ENCODE measurements at places on chromosomes 12 and 14.

DNA sequence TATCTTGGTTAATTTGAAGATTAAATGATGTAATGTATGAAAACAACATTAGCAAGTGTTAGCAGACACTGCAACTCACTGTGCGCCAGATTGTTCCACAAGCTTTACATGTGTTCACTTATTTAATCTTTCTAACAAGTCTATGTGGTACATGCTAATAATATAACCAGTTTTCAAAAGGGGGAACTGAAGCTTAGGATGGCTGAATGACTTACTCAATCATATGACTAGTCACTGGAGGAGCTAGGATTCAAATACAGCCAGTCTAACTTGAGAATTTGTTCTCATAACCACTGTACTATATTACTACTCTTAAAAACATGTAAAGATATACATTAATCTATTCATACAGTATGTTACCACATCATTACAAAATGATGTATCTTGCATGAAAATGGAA lies 60.5 kb upstream of the LRIG3 start:
- no peak for DNase-seq

GRCh38 chr14:68426661-68427549 lies 366.0 kb downstream of the ZFP36L1 start:
- DNase-seq = no peak

- no peak for DNase-seq
These were observed 88.0 kb upstream of the TMEM260 start for GRCh38 chr14:56491299-56492285.

DNA sequence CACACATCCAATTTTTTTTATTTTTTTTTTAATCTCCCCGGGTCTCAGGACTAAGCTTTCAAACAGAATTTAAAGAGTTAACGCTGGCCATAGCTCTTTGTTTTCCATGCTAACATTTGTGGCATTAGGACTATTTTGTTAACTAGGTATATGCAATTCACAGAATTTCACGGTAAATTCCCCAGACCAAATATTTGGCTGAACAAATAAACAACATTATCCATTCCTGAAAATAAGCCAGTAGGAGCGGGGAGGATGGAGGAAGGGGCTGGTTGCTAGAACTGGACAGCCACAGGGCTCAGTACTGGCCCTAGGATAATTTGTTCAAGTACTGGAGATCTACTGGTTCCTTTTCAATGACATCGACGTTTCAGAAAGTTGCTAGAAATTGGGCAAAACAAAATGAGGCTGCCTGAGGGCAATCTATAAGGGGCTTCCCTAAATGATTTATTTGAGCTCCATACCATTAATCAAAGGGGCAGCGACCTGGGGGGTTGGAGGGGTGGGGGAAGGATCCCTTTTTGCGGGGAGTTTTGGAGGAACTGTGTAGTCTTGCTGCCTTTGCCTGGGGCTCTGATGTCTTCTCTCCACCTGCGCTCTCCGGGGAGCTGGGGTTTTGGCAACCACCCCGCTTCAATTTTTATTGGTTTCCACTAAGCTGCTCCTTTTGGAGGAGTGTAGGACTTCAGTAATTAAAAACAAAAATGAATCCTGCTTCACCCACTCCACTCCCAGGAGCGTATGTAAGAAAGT lies 9.0 kb downstream of the BMP4 start:
- DNase-seq = no peak

DNA sequence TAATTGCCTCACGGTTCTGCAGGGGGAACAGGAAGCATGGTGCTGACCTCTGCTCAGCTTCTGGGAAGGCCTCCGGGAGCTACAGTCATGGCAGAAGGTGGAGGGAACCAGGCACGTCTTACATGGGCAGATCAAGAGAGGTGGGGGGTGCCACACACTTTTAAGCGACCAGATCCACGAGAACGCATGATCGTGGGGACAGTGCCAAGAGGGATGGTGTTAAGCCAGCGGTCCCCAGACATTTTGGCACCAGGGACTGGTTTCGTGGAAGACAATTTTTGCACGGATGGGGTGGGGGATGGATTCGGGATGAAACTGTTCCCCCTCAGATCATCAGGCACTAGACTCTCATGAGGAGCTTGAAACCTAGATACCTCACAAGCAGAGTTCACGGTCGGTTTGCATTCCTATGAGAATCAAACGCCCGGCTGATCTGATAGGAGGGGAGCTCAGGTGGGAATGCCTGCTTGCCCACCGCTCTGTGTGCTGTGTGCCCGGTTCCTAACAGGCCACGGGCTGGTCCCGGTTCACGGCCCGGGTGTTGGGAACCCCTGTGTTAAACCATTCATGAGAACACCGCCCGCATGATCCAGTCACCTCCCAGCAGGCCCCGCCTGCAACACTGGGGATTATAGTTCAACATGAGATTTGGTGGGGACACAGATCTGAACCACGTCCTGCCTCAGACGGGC lies 96.9 kb downstream of the ADGRD1 start:
- no peak for DNase-seq

- no peak for DNase-seq
These were observed 5.3 kb downstream of the C2CD5 start for GRCh38 chr12:22539055-22539454.

DNA sequence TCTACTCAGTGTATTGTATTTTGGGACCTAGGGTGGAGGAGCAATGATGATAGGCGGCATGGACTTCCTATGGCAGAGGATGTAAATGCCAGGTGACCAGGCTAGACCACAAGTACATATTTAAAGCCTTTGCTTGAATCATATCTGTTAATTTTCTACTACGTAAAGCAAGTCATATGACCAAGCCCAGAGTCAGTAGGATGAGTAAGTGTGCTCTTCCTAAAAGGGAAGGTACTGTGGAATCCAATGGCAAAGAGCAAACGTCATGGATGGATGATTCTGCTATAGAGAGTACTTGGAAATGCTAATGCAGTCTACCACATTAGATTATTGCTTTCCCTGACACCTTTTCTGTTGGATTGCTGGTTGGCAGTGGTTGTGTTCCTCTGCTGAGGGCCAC lies 16.8 kb downstream of the GPATCH2L start:
- no peak for DNase-seq

GRCh38 chr12:29149691-29150281 lies 708 bp downstream of the FAR2 start:
- DNase-seq = no peak

DNA sequence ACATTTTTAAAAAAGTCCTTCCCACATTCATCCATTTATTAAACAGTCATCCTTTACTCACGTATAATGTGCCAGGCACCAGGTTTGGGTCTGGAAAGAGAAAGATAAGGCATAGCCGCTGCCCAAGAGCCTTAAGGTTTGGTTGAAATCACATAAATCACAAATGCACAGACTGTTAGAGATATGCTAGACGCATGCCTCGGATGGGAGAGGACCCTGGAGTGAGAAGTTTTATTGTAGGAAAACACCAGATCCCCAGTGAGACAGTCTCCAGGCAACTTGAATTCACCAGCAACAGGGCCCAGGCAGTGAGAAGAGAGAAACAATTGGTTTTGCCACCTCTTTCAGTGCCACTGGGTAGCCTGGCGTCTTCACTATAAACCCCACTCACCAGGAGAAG lies 305.9 kb upstream of the AMIGO2 start:
- no peak for DNase-seq

DNA sequence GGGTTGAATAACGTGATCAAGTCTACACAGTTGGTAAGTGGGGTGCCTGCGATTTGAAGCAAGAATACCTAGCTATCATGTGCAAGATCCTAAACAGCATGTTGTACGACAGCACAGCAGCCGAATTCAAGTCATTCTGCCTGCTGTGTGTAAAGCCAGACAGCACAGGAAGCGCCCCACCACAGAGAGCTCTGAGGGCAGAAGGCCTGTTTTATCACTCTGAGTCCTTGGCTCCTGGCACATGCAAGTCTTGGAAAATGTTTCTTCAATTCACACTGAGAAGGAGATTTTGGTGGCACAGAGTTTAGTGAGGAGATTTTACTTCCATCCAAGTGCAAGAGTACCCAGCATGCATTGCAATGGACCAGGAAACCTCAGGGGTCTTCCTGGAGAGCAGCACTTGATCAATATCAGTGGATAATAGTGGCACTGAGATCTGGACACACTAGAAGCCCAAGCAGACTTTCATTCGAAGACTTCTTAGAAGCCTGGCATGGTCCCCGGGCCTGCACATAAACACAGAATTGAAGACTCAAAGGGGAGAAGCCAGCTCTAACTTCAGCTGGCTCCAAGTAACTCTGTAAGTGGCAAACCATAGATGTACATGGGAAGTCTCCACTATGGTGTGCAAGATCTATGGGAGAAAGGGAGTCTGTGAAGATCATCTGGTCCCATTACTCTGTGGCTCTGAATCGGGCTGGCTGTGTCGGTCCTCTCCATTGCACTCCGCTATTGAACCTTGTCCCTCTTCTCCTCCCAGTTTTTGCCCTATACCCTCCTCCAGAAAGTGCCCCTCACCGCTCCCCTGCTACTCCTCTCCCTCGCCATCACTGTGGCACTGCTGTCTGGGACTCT lies 1.5 kb upstream of the KRT1 start:
- DNase-seq = no peak

- DNase-seq = no peak
These were observed 3.1 kb upstream of the TPH2 start for GRCh38 chr12:71935594-71935993.

DNA sequence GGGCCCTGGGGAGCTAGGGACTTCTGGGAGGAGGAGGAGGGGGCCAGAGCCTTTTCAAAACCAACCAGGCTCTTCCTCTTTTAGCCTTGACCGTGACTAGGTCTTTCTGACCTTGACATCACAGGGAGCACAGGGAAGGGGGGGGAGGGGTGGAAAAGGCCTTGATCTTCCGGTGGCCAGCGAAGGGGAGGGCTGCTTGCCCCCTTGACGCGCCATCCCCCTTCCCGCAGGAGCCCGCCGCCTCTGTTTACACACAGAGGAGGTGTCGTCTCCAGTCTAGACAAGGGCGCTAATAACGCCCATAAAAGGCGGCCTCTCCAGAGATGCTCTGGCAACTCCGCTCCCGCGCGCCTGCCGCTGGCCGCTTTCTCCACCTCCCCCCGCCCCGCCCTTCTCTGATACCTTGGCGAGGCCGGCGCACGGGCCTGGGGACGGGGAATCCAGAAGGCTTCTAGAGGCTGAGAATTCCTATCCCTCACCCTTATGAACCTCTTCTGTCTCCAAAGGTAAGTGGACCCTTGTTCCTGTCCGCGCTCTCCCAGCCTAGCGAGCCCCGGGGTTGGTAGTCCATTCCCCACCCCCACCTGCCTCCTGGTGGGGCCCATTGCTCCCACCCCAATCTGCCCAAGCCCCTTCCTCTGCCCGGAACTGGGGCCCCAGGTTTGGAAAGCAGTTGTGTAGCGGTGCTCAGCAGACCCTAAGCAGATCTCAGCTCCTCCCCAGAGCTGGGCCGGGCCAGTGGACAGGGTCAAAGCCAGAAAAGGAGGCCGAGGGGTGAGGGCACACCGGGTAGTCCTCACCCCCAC lies 4.9 kb upstream of the HOXC12 start:
- DNase-seq = no peak

DNA sequence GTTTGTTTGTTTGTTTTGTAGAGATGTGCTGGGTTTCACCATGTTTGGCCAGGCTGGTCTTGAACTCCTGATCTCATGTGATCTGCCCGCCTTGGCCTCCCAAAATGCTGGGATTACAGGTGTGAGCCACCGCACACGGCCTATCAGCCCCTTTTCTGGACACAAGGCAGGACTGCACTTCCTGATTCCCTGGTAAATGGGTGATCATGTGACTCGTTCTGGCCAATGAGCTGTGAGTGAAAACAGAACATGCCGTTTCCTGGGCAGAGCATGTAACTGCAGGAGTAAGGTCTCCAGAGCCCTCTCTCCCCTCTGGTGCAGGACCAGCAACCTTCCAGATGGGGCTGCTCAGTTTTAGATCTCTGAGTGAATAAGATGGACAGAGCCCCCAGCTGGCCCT lies 92.7 kb downstream of the ITPK1 start:
- no peak for DNase-seq

DNA sequence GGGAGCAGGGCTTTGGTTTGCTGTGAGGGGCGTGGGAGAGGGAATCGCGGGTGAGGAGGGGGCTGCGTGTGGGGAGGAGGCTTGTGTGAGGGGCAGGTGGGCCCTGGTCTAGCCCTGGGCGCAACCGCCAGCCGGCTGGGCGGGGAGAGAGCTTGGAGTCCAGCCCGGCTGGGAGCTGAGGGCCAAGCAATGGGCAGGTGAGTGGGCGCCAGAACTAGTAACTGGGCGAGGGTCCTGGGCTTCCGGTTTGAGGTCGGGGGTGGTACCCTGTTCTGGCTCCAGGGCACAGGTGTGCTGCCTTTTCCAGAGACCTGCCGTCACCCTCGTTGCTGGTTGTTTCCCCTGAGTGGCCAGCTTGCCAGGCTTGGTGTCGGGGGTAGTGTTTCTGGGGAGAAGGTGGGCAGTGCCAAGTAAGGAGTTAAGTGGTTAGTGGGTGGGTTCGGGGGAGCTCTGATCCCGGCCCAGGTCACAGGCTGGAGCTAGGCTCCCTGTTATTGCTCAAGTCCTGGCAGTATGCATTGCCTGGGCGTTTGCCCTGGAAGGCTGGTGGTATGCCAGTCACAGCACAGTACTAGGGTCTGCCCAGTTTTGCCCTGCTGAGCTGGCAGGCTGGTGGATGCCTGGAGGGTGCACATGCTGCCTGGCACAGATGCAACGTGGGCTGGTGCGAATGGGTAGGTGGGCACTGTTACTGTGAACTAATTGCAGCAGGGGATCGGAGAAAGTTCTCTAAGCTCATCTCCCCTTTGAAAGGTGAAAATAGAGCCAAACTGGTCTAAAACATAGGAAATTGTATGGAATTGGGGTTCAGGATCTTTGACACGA lies 683 bp downstream of the CIPC start:
- DNase-seq = no peak

DNA sequence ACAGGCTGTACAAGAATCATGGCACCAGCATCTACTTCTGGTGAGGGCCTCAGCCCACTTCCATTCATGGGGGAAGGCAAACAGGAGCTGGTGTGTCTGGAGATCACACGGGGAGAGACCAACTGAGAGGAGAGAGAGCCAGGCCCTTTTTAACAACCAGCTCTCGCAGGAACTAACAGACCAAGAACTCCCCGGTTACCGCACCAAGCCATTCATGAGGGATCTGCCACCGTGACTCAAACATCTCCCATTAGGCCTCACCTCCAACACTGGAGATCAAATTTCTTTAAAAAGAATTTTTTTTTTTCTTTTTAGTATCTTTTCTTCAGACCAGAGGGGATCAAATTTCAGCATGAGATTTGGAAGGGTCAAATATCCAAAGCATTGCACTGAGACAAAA lies 16.7 kb upstream of the AQP2 start:
- no peak for DNase-seq

DNA sequence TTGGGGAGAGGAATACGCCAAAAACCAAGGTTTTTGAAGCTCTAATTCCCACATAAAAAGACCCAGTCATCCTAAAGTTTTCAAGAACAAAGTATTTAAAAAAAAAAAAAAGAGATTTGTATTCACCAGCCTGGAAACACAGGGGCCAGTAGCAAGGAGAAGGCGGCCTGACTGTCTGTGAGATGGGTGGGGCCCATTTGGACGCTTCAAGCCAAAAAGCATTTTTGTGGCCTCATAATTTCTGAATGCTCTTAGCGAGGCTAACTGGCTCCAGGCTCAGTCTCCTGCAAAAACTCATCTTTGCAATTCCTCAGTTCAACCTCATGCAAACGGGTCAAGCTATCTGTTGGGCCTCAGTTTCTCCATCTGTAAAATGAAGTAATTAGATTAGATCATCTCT lies 514.1 kb downstream of the MED13L start:
- DNase-seq = no peak
